ENCODE measurements at places on chromosomes 1 and 21.
A peak's percentile ranks its signal among the peaks of the same experiment; 100 is the strongest.

DNA sequence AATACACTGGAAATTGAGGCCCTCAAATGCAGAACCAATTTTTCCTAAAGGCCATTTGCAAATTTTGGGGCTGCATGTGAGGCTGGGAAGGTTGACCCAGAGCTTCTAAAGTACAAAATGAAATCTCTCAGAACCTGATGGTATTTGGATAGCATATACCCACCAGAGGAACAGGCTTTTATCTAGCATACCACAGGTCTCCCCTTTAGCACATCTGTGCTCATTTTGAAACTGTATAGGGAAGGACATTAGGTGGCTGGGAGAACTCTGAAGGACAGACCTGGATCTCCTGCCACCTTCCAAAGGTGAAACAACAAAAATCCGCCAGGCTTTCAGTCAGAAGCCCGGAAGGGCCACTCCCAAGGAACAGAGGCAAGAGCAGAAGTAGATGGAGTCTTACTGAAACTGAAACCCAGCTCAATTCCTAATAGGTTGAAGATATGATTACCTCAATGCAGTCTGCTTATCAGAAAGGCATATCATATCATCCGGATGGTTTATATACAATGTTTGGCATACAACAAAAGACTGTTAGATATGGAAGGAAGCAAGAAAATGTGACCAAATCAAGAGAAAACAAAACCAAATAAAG lies 11.6 kb downstream of the CD55 start:
- DNase-seq: no peak

DNA sequence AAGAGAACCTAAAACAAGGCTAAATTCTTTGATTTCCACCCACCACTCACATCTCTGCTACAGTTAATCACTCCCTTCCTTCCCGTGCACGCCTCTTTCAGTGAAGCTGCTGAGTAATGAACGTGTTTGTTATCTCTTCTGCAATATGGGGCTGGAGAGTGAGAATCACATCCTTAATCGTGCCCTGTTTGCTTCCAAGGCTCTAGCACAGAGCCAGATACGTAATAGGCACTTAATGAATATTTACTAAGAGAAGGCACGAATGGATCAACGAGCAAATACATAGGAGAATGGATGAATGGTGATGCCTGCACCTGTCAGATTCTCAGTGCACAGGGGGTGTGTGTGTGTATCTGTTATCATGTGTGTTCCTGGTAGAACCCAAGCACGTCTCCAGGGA lies 22.1 kb upstream of the FAM43B start:
- no peak for DNase-seq

- DNase-seq: no peak
These were observed 1.6 kb upstream of the C1orf35 start for GRCh38 chr1:228104526-228105269.

DNA sequence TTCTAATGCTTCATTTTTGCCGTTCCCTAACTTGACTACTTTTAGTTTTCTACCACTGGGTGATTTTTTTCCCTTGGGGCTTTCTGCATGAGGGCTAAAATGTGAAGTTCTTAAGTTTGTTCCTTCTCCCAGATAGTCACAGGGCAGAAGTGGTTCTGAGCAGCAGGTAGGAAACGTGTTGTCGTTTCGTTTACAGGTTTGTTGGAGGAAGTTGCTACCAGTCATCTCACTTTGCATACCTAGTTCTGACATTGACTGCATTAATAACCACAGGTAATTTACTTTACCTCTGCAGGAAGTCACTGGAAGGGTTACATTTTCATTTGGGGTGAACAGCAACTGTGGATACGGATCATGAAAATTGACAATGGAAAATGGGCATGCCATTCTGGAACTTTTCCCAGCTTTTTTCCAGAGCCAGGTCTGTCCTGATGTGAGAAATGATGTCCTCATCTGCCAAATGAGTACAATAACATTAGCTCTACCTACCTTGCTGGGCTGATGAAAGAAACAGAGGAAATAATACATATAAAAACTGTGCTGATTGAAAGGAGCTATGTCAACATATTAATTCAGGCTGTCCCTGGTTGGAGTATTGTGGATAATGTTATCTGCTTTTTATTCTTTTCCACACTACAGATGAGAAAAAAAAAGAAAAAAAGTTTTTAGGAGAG lies 94.2 kb downstream of the DISC1 start:
- no peak for DNase-seq

- DNase-seq: no peak
These were observed 38.5 kb upstream of the ACTRT2 start for GRCh38 chr1:2982615-2983318.

DNA sequence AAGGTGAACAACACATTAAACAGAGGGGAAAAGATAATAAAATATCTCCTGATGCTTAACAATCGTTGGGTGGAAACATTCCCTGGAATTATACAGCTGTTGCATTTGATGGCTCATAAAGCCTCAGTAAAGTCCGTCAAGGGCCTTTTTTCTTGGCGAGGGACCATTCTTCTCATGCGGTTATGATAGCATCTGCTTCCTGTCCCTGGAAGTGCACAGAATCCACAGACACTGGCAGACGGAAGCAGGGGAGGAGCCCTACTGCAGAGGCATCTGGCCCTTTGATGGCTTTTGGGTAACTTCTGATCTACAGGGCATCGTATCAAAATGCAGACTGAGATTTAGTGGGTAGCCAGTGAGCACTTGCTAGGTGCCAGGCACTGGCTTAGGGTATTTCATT lies 286.9 kb downstream of the KIF26B start:
- no peak for DNase-seq

DNA sequence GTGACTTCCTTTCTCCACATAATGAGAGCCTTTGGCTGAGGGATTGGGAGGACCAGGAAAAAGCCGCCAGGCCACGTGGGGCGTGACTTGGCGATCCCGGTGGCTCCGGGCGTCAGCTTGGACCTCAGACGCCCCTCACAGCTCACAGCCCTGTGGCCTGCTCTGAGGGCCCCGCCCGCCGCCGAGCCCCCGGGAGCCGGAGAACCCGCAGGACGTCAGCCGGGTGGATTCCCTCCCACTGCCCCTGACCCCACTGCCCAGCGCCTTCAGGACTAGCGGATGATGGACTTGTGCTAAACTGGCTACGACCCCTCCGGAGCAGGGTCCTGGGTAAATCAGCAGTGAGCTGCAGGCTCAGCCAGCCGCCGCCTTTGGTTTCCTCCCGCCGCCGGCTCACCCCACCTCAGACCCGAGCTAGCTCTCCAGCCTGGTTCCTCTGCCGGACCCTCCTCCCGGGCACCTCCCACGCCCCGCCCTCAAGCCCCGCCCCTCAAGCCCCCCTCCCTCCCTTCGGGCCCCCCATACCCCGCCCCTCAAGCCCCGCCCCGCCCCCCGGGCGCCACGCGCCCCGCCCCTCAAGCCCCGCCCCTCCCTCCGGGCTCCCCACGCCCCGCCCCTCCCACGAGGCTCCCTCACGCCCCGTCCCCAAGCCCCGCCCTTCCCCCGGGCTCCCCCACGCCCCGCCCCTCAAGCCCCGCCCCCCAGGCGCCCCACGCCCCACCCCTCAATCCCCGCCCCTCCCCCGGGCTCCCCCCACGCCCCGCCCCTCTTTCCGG lies 10.0 kb upstream of the FAAP20 start:
- peak; percentile 24 for DNase-seq

GRCh38 chr1:8482979-8483381 lies 165.1 kb downstream of the SLC45A1 start:
- DNase-seq: no peak

GRCh38 chr1:28302247-28302646 lies 26.6 kb upstream of the MED18 start:
- no peak for DNase-seq

DNA sequence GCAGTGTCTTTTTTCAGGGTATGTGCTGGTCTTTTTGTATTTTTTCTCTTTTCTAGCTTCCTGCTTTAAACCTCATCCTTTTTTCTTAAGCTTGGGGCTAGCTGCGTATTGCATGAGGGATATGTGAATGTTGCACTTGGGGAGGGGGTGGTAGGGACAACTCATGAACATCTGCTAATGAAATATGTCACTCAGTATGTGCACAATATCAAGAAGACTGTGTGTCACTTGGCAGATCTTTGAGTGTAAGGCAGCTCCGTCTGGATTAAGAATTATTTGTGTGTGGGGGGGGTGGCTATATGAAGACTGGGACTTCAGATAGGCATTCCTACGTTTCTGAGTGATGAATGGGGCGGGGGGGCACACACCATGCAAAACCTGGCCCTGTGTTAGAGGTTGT lies 170.4 kb upstream of the CACNA1E start:
- DNase-seq: no peak

DNA sequence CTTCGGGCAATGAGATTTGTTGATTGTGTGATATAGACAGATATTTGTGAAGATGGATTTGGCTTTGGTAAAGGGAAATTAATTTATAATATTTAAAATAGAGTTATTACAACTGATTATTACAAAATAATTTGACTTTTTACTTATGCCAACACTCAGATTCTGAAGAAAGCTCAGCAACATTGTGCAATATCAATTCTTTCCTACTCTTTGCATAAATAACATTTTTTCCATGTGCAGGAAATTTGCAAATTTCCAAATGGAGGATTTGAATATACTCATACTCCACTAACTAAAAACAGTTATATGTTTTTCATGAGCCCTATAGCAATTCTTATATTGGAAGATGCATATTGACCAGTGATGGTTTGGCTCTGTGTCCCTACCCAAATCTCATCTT lies 676.4 kb upstream of the ADAMTS5 start:
- no peak for DNase-seq

- no peak for DNase-seq
These were observed 2.3 kb downstream of the IL6R start for GRCh38 chr1:154407198-154408091.

DNA sequence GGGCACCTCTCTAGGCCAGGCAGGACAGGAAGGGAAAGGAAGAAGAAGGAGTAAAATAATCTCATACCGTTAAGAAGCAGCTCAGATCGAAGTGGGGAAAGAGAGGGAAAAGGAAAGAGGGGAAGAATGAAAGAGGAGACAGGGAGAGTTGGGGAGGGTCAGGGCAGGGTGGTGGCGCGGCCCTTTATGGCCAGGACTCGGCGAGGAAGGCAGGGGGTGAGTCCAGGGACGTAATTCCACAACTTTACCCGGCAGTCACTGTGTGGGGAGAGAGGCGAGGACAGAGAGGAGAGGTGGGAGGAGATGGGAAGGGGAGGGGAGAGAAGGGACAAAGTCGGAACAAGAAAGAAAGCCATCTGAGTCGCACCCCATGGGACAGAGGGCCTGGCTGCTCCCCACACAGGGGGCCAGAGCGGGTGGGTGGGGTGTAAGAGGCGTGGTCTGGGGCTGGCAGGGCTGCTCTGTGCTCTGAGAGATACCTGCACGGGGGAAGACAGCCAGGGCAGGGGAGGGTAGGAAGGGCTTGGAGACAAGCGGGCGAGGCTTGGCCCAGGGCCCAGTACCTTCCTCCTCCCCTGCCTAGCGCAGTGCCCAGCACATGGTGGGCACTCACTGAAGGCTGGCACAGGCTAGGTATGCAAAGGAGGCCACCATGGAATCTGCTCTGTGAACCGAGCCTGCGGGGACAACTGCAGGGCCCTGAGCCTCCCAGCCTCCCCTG lies 49.4 kb downstream of the KIF21B start:
- no peak for DNase-seq
